Cerebellum (tissue), 4 donors: ENCODE measurements at places on chromosomes 3 and 15. TPM values are rescaled to one million over a fixed set of nuclear protein-coding genes. Genes with fewer than 3 reads are reported as not detected.

DNA sequence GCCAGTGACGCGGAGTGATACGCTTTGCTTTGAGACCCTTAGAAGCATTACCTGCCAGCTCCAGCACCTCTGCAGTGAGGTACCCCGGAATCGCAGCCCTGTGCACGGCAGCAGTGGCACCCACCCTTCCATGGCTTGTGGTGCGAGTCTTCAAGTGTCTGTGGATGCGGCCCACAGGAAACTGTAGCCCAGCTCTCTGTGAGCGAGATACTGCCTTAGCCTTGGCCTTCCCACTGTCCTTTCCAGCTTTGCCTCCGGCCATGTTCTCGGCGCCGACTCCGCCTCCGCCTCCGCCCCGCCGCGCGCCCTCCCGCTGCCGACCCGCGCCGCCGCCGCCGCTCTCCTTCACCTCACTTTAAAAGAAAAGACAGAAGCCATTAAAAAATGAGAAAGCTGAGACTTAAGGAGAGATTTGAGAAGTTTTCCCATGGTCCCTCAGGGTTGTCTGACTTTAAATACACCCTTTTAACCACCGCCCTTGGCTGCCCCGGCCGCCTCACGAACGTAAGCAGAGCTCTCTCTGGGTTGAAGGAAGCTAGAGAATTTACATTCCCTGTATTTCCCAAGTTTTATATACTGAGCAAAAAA lies 78.5 kb upstream of the FAM174B start:
- no peak for DNase-seq

RAB7A gene
- total RNA-seq: 33.6 TPM

GRCh38 chr3:179081885-179082284 lies 10.3 kb upstream of the ZMAT3 start:
- DNase-seq: no peak

DNA sequence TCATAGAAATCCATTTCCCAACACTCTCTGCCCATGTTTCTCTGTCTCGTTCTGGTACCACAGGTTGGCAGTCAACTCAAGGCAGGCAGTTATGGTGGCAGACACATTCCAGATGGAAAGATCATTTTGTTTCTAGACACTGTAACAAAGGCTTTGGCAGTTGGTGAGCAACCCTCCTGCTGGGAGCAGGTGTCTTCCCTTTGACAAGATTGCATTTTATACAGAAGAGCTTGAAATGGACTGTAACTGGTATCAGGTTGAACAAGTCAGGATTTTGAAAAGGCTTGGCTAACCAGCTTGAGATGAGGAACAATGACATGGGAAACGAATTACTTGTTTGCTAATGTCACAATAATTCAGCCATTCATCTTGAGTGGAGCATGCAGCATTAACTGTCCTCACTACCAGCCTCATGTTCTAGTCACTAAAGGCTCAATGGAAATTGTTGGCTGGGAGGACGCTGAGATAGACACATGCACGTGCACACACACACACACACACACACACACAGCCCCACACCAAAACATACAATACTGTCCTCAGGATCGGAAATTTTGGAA lies 170.0 kb downstream of the SEMA6D start:
- DNase-seq: peak; percentile 53

GPR176 gene
- total RNA-seq: 12.6 TPM

TP63 gene
- 0.27 TPM for total RNA-seq

DNA sequence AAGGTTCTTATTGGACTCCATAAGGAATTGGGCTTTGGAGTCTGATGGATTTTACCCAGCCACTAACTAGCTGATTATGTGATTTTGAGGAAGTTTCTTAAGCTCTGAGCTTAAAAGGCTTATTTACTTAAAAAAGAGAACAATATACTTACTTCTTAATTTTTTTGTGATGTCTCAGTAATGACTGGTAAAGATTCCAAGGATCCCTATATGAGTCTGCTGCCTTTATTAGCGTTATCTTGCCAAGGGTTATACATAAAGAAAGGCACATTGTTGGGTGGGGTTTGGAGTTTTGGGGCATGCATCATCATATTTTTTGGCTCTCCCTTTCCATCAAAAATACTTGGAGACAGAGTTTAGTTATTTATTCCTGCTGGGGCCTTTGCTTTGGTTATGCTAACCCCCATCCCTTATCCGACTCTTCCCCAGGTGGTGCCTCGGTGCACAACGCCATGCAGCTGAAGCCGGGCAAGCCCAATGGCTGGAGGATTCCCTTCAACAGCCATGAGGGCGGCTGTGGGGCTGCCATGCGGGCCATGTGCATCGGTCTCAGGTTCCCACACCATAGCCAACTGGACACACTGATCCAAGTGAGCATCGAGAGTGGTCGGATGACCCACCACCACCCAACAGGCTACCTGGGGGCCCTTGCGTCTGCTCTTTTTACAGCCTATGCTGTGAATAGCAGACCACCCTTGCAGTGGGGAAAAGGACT lies 6.7 kb downstream of the ADPRH start:
- no peak for DNase-seq

GRCh38 chr15:90479656-90480055 lies 50.1 kb upstream of the CRTC3 start:
- no peak for DNase-seq

DNA sequence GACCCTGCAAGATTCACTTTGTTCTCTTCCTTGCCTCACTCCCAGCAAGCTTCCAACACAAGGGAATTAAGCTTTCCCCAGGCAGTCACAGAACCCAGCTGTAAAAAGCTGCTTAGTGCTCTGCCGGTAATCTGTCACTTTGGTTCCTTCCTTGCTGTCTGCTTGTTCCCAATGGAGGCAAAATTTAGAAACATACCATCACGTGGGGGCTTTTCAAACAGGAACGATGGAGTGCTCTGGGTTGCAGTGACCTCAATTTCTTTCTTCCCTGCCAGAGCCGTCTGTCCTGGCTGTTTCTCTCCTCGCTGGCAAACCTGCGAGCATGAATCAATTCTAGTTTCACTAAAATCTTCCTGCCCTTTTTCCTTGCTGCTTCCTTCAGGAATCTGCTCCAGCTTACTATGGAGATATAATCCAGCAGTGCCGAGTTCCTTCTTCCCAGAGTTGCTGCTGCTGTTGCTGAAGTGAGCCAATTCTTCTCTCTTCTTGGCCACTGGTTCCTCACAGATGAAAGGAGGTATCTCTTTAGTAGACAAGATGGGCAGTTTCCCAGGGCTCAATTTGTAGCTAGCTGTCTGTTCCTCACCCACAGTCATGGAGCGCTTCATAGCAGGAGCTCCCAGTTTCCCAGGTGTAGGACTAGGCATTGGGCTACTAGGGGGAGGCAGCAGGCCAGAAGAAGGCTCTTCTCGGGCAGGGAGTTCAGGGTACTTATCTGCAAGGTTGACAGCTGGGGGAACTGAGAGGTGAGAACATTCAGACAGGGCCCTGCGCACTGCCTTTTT lies 88.1 kb downstream of the DHX30 start:
- peak; percentile 66 for DNase-seq

- DNase-seq: no peak
Observed at GRCh38 chr3:64134882-64135281, 90.4 kb downstream of the PRICKLE2 start.

DNA sequence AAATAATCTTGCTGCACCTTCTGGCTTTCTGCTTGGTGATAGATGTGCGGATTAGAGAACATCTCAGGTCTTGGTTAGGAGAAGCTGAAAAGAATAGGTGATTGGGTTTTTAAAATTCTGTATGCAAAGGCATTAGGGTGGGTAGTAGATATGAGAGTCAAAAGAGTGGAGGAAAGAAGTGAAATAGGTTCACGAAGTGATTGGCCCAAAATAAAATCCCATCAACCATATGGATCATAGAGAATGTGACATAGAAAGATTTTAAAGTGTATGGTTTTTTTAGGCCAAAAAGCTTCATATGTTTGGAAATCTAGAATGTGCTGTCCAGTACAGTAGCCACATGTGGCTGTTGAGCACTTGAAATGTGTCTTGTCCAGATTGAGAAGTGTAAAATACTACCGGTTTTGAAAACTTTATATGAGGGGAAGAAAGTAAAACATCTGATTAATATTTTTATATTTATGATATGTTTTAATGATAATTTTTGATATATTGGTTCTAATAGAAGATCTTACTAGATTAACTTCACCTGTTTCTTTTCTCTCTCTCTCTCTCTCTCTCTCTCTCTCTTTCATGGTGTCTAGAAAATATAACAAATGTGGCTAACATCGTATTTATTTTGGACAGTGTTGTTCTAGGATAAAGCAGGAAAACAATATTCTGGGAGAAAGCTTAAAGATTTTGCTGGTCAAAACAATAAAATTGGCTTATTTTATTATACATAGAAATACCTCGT lies 2.9 kb downstream of the MBNL1 start:
- DNase-seq: no peak

DNA sequence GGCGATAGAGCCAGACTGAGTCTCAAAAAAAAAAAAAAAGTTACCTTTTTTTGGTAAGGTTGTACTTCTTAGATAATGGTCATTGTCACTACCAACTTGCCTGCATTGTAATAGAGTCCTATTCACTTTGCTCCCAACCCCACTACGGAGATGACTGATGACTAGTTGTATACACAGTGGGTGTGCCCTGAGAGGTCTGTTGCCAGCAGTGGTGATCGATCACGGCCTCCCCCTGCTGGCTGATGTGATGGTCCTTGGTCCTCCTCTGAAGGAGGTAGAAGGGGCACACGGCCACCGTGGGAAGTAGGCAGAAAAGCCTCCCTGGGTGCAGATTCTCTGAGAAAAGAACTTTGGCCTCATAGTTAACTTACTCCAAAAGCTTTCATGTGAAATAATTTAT lies 10.7 kb downstream of the GCNT3 start:
- no peak for DNase-seq

BBS4 gene
- 55.5 TPM for total RNA-seq

GRCh38 chr3:6250167-6250566 lies 610.7 kb upstream of the GRM7 start:
- DNase-seq: no peak

PCLAF gene
- 21.1 TPM for total RNA-seq

GRCh38 chr3:193157051-193157450 lies 84.0 kb upstream of the PLAAT1 start:
- no peak for DNase-seq

HHATL gene
- total RNA-seq: not detected

ARIH2 gene
- 76.0 TPM for total RNA-seq

- DNase-seq: no peak
Observed at GRCh38 chr3:140250945-140251344, 316.0 kb downstream of the CLSTN2 start.

TMCC1 gene
- total RNA-seq: 68.0 TPM

GRCh38 chr3:128343287-128344051 lies 123.2 kb downstream of the DNAJB8 start:
- DNase-seq: no peak

SHC4 gene
- 9.5 TPM for total RNA-seq

GRCh38 chr15:48222627-48223026 lies 16.5 kb downstream of the SLC12A1 start:
- no peak for DNase-seq

GRCh38 chr3:24828551-24828950 lies 333.9 kb upstream of the THRB start:
- DNase-seq: no peak

ITGA11 gene
- total RNA-seq: 4.2 TPM

GRCh38 chr3:101319531-101319930 lies 844 bp downstream of the IMPG2 start:
- DNase-seq: no peak

- no peak for DNase-seq
Observed at GRCh38 chr3:184300378-184300720, 1.3 kb downstream of the PSMD2 start.
